ENCODE measurements at places on chromosomes 3 and 15.

DNA sequence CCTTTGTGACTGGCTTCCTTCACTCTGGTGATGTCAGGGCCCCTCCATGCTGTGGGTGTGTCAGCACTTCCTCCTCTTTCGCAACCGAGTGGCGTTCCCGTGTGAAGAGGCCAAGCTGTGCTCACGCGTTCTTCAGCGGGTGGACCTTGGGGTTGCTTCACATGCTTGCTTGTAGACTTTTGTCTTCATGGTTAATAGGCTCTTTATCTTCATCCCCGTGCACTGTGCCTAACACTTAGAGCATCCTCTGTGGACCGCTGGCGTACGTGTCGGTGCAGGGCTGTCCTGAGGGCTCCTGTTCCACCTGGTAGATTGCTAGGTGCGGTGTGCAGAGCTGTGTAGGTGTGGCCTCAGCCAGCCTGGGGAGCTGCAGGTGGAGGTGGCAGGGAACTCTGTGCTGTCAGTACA, 182.3 kb downstream of the OR4M2 start:
- DNase-seq, result peak; percentile 23

DNA sequence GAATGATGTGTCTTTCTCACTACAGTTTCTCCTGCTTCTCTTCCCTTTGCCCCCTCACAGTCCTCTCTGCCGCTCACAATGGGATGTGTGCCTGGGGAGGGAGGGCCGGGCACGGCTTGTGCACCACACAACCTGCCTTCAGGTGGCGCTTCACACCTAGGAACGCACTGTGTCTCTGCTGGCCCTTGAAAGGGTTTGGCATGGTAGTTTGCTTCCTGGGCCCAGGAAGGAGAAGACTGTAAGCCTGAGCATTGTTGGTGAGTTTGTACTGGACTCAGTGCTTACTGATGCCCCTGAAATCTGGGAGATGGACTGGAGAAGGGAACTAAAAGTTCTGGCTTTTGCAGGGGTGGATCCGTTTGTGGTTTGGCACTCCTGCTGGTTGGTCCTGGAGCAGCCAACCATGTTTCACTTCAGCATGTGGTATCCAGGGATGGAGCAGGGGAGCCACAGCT, 9.2 kb downstream of the ALPK3 start:
- peak; percentile 24 for DNase-seq

GRCh38 chr15:88878720-88879184, 16.6 kb downstream of the HAPLN3 start:
- DNase-seq, result peak; percentile 56

- peak; percentile 25 for DNase-seq
Measured at GRCh38 chr3:71652781-71653413, 69.4 kb upstream of the FOXP1 start.

GRCh38 chr3:135719449-135719848, 246.1 kb upstream of the PPP2R3A start:
- no peak for DNase-seq

- no peak for DNase-seq
Measured at GRCh38 chr3:12560505-12561190, 3.8 kb downstream of the MKRN2 start.

DNA sequence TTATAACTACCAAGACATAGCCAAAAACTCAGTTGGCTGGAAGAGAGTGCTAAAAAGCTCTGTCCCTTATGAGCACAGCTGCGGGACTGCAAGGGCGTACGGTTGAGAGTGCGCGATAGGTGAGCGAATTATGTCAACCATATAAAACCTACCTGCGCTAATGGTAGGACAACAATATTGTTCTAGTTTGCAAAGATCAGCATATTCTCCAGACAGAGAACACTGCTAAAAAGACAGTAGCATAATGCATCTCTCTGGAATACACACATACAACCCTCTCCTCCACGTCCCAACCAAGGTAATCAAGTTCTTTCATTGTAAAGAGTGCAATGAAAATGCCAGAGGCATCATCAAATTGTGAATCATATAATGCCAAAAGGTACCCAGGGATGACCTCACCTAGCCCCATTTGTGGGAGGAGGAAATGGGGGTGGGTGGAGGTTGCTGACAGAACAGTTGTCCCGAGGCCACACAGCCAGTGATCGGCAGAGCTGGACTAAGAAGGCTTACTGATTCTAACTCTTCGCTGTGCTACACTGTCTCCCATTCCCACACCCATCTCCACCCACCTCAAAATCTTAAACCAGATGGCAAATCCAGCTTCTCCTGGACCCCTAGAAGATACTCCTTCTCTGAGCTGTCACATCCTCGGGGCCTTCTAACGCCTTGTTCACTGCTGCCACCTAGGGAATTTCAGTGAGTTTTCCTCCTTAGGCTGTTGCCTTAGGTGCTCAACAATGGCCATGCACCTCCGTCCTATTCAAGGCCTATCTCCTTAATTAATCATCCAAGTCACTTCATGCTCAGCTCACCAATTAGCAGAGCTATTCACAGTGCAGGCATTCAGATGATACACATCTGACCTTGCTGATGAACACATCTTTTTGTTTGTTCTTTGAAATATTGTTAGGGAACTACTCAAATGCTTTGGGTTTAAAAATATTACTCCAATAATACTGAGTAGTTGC, 60.7 kb downstream of the RPL22L1 start:
- DNase-seq, result peak; percentile 5

GRCh38 chr3:5198986-5199731, 11.7 kb downstream of the EDEM1 start:
- peak; percentile 51 for DNase-seq

DNA sequence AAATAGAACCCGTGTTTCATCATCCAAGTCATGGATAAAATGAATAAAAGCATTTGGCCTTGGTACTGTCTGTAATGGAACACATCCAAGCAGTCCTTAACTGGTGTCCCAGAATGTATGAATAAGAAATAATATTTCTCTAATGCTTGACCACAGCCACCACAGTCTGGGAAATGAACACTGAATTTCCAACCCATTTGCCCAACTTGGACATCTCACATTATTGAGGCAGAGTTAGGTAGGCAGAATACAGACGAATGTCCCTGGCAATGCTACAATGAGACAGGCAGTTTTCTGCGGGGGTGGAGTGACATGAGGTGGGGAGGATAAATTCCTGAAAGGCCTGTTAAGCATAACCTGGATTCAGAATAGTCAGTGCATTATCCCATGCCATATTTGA, 245.7 kb downstream of the ZIC1 start:
- DNase-seq, result no peak

DNA sequence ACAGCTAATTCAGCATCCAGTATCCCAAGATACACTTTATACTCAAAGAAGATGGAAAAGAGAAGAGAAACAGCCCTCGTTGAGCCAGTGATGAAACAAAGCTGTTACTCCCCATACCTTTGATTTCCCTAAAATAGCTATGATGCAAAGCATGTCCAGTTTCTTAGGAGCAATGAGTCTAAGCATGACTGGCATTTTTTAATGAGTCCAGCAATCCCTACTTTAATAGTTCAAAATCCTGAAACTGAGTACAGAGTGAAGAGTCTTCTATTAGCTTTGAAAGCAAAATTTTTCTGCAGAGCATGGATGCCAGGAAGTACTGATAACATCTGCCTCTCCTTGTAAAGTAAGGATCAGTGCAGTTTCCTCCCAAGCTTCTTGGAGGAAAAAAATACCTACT, 302.7 kb downstream of the IL5RA start:
- no peak for DNase-seq

GRCh38 chr15:62249501-62249900, 84.4 kb upstream of the C2CD4B start:
- DNase-seq, result no peak

DNA sequence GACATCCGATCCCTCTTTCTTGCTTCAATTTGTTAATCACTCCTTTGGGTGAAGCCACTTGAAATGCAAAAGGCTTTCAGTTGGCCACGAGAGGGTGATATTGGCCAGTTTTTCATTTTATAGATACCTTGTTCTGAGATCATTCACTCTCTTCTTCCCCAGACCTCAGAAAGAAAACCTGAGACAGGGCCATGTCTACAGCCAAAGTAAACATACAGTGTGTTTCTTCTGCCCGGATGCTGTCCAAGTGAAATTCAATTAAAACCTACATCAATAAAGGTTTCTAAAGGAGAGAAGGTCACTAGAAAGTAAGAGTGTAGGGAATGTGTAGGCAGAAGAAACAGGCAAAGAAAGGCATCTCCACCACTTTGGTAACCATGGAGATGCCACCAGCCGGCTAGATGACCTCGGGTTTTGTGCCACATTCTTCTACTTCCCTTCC, 39.5 kb upstream of the FMN1 start:
- no peak for DNase-seq

- DNase-seq, result no peak
Measured at GRCh38 chr15:66072616-66073361, 180.8 kb downstream of the MEGF11 start.

- DNase-seq, result no peak
Measured at GRCh38 chr3:7875925-7876324, 625.7 kb upstream of the LMCD1 start.

DNA sequence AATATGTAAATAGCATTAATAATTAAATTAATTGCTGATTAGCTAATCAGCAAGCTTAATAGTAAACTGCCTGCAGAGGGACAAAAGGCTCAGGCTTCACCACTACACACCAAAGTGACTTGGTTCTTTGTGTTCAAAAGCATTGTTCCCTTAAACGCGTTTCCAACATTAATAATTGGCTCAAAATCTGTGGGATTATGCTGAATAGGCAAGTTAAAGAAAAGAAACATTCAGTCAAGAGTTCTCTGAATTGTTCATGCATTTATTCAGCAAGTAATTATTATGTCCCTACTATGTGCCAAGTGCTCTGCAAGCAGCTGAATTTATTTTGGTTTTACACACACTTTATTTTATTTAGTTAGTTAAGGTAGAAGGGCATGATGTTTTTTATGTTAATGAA, 558.5 kb upstream of the ARRDC4 start:
- no peak for DNase-seq

DNA sequence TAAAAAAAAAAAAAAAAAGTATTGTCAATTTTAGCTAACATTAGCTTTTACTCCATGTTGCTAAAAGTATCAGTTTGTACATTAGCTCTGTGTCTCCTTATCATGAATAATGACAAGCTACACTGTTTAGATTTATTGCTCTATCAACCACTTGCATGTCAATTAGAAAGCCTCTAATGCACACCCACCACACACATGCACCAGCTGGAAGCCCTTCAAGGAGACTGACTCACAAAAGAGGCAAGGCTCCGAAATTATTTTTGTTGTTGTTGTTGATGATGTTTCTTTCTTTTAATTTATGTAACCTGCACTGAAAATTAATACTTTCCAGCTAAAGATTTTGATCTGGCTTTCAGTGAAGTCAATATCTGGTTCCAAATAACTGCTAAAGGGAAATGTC, 71.5 kb downstream of the ETFA start:
- no peak for DNase-seq

- no peak for DNase-seq
Measured at GRCh38 chr3:20832963-20833362, 647.0 kb upstream of the SGO1 start.

- DNase-seq, result no peak
Measured at GRCh38 chr3:169522595-169523529, 140.7 kb downstream of the MECOM start.

DNA sequence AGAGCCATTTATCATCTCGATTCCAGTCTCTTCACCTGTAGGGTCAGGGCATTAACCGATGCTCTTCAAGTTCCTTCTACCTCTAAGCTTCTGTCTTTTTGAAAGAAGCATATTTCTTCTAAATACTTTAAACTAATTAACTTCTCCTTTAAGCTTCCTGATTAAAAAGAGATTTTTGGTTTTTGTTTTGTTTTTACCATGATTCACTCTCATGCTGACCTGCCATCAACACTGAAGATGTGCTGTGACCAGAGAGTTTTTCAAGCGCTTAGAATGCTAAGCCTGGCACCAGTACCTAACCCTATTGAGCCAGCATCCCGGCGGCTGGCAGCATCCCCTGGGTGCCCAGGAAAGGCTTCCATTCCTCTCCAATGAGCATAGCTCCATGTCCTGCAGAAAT, 89.3 kb downstream of the FOXP1 start:
- DNase-seq, result no peak

DNA sequence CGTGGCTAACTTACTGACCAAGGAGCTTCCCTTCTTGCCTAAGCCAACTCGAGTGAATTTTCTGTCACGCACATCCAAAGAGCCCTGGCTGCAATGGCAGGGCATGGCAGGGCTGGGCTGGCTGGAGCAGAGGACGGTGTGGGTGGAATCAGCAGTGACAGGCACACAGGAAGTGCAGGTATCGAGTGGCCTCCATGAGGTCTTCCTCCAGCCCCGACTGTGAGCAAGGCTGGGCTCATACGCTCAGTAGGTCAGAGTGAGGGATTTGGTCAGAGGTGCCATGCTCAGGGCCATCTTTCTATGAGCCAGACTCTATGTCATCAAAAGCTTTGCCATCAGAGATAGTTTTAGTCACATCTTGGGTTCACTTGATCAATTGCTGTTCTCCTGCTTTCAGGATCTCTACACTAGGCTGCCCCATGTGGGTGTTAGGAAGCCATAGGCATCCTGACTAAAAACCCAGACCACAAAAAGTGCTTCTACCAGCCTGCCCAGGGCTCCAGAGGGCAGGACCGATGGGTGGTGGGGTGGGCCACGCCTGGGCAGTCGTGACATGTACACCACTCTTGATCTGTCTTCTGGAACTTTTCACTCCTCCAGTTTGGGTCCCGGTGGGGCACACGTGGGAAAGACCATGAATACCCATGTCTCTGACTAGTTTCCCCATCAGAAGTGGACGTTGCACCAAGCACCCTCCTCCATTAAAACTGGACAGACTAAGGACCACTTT, 22.6 kb upstream of the COMMD4 start:
- no peak for DNase-seq

DNA sequence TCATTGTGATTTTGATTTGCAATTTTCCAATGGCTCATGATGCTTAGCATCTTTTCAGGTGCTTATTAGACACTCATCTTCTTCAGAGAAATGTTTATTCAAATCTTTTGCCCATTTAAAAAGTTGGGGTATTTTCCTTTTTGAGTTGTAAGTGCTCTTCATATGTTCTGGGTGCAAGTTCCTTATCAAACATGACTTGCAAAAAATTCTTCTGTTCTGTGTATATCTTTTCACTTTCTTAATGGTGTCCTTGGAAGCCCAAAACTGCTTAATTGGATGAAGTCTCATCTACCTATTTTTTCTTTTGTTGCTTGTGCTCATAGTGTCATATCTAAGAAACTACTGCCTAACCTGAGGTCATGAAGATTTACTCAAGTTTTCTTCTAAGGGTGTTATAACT, 332.8 kb downstream of the PLCL2 start:
- no peak for DNase-seq

GRCh38 chr3:43996379-43997301, 245.0 kb upstream of the TOPAZ1 start:
- DNase-seq, result peak; percentile 29

DNA sequence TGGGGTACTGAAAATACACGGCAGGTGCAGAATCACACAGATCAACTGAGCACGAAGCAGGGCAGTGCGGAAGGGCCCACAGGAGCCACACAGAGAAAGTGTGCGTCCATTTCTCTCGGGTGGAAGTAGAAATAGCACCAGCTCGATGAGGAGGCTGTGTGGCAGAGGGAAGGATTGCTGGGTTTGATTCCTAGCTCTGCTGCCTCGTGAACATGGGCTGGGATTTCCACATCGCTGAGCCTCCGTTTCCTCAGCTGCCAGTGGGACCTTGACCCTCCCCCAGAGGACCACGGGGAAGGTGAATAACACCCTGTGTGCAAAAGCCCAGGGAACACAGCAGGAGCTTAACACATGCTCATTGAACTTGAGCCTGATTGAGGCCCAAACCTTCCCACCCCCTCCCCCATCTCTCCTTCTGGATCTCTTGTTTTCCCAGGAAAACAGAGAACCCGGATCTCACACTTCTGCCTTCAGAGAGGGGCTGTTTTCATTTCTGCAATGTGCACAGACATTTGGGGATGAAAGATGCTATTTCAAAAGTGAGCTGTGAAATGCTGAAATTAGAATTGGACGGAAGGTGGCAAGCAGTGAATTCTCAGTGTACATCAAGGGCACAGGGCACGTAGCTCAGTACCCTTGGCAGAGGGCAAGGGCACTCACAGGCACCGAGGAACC, 38.4 kb downstream of the ABTB1 start:
- DNase-seq, result no peak
